ENCODE measurements at places on chromosomes 12 and 14. TPM values are rescaled to one million over a fixed set of nuclear protein-coding genes. Genes with fewer than 3 reads are reported as not detected.

Gene PIWIL1
- not detected for total RNA-seq

Gene ANKRD33
- total RNA-seq: not detected

Gene SLCO1C1
- total RNA-seq: not detected

Gene LALBA
- total RNA-seq: not detected

GRCh38 chr12:115569345-115570068, 708.0 kb downstream of the MED13L start:
- DNase-seq: no peak

- no peak for DNase-seq
Measured at GRCh38 chr14:85934886-85935254, 404.9 kb downstream of the FLRT2 start.

- no peak for DNase-seq
Measured at GRCh38 chr14:105478398-105479251, 4.0 kb downstream of the CRIP2 start.

- peak; percentile 30 for DNase-seq
Measured at GRCh38 chr12:113857371-113857770, 108.8 kb downstream of the RBM19 start.

DNA sequence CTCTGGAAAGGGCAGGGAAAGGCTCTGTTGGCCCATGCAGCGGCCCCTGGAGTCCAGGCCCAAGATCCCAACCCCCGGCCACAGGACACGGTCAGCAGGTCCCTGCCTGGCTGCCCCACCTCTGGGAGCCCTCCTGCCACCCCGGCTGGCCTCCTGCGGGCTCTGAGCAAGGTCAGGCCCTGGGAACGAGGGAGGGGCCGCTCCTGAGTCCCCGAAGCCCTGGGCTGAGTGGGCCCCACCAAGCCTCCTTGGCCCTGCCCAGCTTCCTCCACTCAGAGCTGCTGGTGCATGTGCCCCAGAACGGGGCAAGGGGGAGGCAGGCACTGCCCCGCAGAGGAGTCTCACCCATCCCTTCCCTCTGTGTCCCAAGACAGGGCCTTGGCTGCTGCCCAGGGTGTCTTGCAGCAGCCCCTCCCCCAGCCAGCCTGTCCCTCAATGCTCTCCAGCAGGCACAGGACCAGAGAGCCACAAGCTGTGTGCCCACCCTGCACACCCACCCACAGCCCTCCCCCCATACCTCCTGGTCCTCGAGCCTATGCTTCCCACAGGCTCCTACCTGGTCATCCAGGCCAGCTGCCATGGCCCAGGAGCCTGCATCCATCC, 7.4 kb upstream of the C14orf180 start:
- DNase-seq: no peak

GRCh38 chr12:17369556-17369955, 720.4 kb downstream of the RERGL start:
- no peak for DNase-seq
